ENCODE measurements at places on chromosomes 12 and 14. TPM values are rescaled to one million over a fixed set of nuclear protein-coding genes. Genes with fewer than 3 reads are reported as not detected.

GRCh38 chr12:110615171-110615570, 1.2 kb downstream of the TCTN1 start:
- DNase-seq = no peak

- DNase-seq = no peak
Observed at GRCh38 chr14:98916476-98916875, 355.5 kb downstream of the BCL11B start.

DNA sequence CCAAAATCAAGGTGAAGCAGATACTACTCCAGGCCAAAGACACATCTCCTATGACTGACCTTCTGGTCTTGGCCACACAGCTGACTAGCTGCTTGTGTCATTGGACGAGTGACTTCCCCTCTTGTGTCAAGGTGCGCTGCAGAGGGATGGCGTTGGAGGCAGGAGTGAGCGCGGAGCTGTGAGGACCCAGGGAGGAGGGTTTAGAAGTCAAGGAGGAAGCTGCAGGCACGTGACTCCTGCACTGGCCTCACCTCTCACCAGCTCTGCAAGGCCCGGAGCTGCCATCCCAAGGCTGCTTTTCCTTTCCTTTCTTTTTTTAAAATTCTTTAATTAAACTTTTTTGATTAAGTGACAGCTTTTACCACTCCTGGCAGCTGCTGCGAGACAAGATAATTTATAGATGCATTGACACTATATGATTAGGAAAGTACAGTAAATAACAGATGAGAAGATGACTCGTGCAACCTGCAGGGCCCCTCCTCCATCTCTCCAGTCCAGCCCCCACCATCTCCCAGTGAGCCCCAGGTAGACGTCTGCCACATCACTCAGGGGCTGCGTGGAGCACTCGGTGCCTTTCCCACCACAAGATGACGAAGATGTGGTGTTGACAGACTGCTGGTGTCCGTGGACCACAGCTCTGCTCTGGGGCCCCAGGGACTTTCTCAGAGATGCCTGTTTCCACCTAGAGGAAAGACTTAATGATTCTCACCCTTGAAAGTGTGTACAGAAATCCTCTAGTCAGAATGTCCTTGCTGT, 350.6 kb downstream of the CACNA1C start:
- DNase-seq = no peak

DNA sequence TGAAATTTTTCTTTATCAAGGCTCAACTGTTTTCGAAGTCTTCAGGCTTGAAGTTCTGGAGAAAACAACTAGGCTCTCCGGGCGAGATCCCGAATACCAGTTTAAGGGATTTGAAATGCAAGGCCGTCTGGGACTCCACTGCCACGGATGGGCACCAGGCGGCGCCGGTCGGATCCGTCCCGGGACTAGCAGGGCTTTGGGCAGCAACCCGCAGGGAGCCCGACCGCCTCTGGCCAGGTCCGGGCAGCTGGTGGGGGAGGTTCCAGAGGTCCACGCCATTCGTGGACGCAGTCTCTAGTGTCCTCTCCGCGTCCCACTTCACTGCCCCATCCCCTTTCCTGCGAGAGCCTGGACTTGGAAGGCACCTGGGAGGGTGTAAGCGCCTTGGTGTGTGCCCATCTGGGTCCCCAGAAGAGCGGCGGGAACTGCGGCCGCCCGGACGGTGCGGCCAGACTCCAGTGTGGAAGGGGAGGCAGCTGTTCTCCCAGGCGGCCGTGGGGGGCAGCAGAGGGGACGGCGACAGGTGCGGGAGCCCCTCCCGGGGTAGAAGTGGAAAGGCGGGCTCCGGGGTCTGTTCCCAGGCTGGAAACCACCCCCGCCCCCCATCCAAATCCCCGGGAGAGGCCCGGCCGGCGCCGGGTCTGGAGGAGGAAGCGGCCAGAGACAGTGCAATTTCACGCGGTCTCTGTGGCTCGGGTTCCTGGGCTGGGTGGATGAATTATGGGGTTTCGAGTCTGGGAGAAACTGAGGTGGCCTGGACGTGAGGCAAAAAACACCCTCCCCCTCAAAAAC, 838 bp upstream of the ERBB3 start:
- DNase-seq = peak; percentile 90

GRCh38 chr12:89016970-89017778, 335.1 kb downstream of the DUSP6 start:
- no peak for DNase-seq

Gene ANP32D
- total RNA-seq = not detected

Gene AMIGO2
- total RNA-seq = 2.3 TPM

Gene E2F7
- 0.75 TPM for total RNA-seq

GRCh38 chr12:30420561-30420960, 275.1 kb downstream of the IPO8 start:
- DNase-seq = no peak

Gene FAR2
- total RNA-seq = 3.0 TPM

GRCh38 chr14:104253223-104253822, 114.9 kb downstream of the KIF26A start:
- DNase-seq = peak; percentile 28

Gene RTL1
- total RNA-seq = not detected

DNA sequence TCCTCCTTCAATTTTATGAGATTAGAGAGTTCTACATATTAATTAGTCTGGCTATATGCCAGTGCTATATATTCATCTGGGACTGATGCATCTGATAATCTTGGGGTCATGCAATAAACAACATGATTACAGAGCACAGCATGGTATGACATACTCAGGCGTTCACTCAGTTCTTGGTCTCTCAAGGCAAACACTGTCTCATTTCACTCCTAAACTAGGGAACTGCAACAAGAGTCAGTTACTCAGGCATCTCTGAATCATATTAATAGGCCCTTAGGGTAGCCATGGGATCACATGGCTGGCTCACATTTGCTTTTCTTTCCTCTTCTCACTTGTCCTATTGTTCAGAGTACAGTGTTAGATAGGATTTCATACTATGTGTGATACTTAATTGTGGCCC, 91.8 kb upstream of the TMEM260 start:
- DNase-seq = no peak

DNA sequence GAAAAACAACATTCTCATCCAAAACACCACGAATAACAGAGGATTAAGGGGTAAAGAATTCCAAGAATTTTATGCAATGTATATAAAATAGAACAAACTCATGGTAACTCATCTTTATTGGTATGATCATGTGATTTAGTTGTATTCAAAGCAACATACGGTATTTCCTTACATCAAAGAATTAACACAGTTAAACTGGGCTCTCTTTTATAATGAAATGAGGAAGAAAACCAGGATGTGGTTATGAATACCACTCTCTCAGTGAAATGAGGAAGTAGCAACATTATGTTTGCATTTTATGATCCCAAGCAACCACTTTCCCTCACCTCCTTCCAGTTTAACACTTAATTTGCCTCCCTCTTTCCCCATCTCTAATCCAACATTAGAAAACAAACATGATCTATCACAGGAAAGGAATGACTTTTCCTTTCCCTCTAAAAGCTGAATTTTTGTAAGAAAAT, 22.9 kb downstream of the SPTLC2 start:
- no peak for DNase-seq

GRCh38 chr14:78904094-78904493, 733.9 kb downstream of the NRXN3 start:
- DNase-seq = no peak

DNA sequence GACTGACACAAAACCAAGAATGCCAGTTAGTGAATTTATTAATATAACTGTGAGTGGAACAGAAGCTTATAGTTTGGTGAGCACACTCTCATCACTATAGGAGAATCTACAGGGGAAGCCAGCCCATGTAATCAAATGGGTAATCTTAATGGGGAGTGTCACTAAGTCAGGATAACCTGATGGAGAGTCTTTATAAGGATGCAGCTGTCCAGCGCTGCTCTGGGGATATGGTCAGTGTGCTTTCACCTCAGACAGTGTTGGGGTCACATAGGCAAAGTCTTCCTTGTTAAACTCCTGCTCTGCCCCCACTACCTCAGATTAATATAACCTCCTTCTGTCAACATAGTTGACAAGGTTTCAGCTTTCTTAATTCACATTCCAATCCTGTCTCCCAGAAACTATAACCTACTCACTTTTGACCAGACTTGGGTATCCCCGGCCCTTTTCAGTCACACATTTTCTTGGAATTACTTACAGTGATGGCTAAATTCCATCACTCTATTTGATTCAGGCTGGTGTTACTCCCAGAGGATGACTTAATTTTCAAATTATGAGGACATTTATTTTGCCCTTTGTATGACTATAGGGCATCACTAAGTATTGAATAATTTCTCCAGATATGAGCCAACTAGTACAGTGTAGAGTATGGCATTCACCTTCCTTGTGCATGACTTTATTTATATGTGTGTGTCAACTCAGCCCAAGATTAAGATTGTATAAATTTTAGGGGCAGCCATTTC, 13.2 kb downstream of the STK38L start:
- DNase-seq = no peak

GRCh38 chr14:54761835-54762234, 140.8 kb downstream of the GCH1 start:
- DNase-seq = no peak

Gene CLEC1B
- not detected for total RNA-seq

DNA sequence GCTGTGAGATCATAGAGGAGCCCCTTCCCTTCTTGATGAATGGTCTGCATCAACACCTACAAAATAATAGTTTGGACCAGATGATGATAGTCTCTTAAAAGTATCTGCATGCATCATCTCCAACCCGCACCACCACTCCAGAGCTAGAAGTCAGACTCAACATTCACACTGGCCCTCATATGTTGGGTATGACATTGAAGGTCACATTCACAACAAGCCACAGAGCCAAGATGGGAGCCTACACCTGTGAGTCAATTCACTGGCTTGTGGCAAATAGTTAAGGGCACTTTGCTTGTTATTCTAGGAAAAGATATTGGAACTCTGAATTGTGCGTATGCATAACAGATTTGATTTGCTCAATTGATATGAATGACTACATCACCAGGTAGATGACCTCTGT, 1197.9 kb downstream of the VRK1 start:
- no peak for DNase-seq

DNA sequence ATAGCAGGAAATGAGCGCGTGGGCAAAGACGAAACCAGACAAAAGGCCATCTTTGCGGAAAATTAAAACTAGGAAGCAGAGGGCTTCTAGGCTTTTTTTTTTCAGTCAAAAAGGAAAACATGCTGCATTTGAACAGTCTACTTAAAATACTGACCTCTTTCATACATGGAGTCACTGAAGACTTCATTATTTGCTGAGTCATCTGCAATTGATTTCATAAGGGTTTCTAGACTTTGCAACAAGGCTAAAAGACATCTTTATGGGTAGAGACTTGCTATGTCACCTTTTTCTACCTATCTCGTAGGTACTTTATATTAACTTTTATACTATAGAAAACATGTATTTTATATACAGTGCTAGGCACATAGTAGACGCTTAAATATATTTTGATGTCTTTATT, 238.4 kb downstream of the TMEM132D start:
- no peak for DNase-seq

GRCh38 chr12:132243596-132244310, 85.6 kb downstream of the GALNT9 start:
- DNase-seq = no peak

- DNase-seq = no peak
Observed at GRCh38 chr14:71354801-71355200, 447.5 kb downstream of the PCNX1 start.

DNA sequence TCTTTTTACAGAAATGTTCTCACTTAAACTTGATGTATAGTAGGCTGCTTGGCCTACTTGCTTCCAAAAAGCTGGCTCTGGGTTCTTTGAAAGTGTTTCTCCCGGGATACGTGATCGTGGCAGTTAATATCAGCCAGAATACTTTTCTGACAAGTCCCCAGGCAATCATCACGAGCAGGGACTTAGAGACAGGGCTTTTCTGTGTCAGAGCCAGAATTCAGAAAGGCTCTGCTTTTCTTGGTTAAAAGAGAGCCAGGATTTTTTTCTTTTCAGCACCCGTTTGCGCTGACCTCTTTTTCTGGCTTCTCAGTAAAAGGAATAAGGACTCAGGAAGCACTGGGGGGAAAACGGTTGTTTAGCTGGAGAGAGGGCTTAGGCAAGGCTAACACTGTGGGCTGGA, 57.8 kb upstream of the ARHGAP5 start:
- DNase-seq = no peak

Gene SERPINA4
- not detected for total RNA-seq

Gene FGF6
- not detected for total RNA-seq

Gene CTSG
- total RNA-seq = not detected

DNA sequence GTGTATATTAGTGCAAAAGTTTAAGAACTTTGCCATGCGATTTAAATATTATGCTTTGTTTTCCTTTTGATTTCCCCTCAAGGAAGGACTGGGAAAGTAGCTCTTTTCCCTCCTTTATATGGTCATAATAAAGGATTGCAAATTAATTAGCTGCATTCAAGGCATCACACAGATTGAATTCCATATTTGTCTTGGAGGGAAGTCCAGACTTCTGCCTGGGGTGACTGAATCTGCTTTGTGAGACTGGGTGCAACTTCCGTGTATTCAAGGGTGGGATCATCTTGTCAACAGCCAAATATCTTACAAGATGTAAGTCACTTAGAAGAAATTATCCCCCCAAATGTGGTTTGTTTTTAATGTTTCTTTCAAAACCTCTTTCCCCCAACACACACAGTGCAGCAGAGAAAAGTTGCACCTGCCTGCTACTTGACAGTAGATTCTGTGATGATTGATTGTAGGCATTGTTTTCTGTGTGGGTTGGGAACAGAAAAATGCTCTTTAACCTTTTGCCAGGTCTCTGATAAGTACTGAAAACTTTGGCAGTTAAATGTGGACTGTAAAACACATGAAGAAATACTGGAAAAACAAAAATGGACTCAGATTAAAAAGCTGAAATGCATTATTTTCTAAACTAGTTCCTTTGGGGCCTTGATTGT, 28.4 kb downstream of the STK38L start:
- DNase-seq = no peak

All from right atrium auricular region (tissue), 2 donors.